NCI-H1417 treated with DMSO at 0.1 percent for 48 hours (cell line): ENCODE measurements at places on chromosomes 2 and 18.

GRCh38 chr2:217279140-217279539, 419.3 kb upstream of the TNP1 start:
- no peak for DNase-seq

DNA sequence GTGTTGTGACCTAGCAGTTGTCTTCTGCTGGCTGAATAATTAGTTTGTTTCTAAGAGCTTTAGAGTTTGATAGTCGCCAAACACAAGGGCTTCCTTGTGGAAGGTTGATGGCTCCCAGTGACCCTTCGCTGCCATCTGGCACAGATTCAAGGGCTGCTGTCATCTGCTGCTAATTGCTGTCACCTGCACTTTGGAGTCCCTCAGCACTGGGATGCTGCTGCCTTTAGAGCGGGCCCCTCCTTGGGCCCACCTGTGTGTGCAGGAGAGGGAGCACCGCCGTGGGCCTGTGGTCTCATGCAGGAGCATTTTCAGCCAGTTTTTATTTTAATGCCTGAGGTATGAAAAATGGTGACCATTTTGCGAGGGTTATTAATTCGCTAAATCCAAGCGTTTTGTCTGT, 154.0 kb upstream of the NFATC1 start:
- DNase-seq: peak; percentile 87

GRCh38 chr2:50872543-50872942, 159.4 kb downstream of the NRXN1 start:
- no peak for DNase-seq

GRCh38 chr2:189628817-189629530, 32.3 kb upstream of the ASNSD1 start:
- DNase-seq: no peak

- DNase-seq: no peak
These were observed 37.3 kb downstream of the DIPK1C start for GRCh38 chr18:74419761-74420160.

DNA sequence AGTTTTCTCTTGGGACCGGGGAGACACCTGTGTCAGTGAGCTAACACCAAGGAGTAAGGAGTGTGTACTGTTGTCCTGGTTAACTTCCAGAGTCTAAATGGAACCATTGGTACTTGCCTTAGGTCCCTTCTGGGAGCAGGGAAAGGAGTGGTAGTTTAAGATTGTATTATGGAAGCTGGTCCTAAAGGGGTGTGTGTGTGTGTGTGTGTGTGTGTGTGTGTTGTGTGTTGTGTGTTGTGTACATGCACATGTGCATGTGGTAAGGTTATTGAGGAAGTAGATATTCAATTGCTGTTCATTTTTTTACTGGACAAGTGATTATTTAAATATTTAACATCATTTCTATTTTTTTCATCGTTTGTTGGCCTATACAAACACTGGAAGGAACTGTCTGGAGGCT, 1.4 kb downstream of the APLF start:
- no peak for DNase-seq

- no peak for DNase-seq
These were observed 171.1 kb upstream of the UNC80 start for GRCh38 chr2:209600341-209601171.

GRCh38 chr2:120685066-120685973, 50.3 kb upstream of the GLI2 start:
- no peak for DNase-seq

DNA sequence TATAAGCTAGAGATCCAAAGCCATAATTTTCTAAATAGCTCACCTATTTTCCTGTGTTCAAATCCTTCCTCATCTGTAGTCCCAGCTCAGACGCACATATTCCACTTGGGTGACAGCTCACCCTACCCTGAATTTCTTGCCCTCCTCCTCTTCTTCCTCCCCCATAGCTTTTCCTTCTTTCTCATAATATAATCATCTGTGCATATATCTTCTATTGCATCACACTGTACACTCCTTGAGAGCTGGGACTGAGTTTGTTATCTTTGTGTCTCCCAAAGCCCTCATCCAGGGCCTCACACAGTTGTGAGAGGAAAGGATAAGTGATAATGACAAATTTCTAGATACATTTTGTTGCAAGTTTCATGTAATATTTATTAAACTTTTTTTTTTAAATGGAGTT, 55.9 kb upstream of the RTN4 start:
- DNase-seq: no peak

DNA sequence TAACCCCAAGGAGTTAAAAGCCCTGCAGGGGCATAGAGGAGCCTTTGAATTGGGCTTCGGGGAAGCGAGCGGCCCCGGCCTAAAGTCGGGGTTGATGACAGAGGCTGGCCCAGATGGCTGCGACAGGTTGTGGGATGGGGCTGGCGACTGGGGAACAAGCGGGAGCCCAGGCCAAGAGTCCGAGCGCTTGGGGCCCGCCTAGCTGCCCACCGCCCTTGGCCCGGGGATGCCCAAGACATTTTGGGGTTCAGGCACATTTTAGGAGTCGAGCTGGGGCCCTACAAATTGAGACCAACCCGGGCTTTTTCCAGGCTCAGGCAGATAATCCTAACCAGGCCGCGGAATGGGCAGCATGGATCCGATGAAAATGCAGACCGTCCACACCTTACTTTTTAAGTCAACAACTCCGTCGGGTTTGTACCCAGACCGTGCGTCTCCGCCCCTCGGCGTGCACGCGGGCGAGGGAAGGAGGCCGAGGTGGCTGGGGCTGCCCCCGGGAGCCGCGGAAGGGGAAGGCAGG, 507 bp downstream of the RTKN start:
- no peak for DNase-seq

- no peak for DNase-seq
These were observed 88.7 kb upstream of the CXCR4 start for GRCh38 chr2:136206613-136207012.

GRCh38 chr2:68653538-68653982, 10.2 kb downstream of the PROKR1 start:
- DNase-seq: no peak

- no peak for DNase-seq
These were observed 479.7 kb downstream of the TXNL1 start for GRCh38 chr18:56158676-56159075.

DNA sequence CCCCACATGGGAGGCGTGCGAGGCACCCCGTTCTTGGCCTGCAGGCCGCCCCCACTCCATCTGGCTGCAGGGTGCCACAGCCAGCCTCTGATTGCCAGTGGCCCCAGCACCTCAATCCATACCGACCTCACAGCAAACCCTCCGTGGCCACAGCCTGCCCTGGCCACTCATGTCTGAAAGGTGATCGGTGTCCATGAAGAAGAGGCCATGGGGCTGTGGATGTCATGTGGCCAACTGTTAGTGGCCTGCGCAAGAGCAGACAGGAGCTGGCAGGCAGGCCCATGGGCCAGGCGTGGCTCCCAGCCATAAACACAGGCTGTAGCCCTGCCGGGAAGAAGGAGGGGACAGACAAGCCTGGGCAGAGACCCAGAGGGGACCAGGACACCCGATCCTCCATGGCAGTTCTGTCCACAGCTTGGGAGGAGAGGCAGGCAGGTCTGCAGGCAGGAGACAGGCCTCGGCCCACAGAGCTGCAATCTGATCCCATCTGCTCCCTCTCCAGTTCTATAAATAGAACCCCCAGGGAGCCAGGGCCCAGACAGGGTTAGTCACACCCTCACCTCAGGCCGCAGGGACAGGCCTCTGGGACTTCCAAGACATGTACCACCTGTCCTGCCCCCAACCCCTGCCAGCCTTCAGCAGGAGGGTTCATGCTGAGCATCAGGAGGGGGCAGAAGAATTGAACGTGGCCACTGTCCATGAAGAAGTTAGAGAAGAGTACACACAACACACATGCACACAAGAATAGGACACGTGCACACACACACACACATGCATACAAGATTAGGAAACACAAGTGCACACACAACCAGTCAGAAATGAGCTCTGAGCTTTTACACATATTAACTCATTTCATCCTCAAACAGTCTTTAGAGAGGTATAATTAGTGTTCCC, 16.9 kb downstream of the STEAP3 start:
- peak; percentile 80 for DNase-seq

- no peak for DNase-seq
These were observed 141.6 kb downstream of the UBE2E3 start for GRCh38 chr2:181121996-181122395.
